ENCODE measurements at places on chromosomes 2 and 18.

DNA sequence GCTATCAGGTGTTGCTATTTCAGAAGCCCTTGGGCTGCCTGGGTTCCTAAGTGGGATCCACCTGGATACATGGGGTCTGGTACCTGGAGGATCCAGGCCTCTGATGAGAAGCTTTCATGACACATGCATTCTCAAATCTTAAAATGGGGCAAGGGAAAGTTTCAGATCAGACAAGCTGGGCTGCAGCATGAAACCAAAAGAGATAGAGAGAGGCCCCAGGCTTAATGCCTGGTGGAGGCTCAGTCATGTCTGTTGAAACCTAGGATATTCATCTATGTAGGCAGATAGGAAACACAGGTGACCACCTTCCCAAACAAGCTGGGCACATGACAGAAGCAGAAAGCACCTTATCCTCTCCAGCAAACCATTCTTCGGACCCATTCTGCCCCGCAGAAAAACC lies 18.8 kb upstream of the PLB1 start:
- DNase-seq, result no peak

DNA sequence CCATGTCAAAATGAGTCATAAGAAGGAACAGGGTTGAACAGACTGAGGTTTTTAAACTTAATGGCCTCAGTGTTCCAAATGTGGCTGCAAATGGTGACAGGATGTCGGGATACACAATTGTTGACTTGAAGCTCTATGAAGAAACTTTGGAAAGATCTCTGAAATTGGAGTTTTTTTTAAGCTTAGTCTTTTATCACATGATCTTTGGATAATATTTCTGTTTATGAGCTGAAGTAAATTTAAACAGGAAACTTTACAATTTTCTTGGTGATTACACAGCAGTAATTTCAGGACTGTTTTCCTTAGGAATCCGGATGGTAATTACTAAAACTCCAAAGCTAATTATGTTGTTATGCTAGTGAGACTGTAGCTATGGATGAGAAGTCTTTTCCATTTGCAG lies 199.1 kb upstream of the NRXN1 start:
- peak; percentile 81 for DNase-seq

DNA sequence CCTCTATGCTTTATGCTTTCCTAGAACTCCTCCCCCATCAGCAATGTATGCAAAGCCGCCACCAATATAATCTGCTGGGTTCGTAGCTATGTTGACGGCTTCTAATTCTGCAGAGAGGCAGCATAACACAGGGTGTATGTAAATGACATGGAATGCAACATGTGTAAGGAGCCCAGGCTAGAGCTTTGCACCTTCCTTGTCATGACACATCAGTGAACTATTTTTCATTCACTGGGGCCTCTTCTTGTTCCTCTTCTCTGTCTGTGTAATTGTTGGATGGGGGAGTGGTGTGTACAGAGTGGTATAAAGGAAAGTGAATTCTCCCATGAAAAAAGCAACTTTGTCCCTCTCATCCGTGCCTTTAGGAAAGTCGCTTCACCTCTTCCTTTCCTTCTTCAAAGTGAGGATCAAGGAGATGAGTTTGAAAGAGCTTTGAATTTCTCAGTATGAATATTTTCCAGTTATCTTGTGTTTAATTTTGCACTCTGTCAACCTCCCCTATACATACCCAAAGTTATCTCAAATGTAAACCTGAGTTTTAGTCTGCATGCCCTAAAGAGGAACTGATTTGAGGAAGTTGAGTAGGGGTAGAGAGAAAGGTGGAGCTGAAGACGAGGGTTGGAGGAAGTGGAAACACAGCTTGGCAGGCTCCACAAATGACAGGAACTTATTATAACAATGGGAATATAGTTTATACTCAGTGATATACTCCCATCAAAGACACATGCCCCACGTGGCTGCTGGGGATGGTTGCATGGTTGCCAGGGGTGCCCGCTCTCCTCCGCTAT lies 74.9 kb upstream of the ARL4C start:
- no peak for DNase-seq

GRCh38 chr18:66749030-66749429 lies 145.1 kb upstream of the CDH19 start:
- peak; percentile 39 for DNase-seq

GRCh38 chr2:221388891-221389290 lies 183.2 kb downstream of the EPHA4 start:
- no peak for DNase-seq

DNA sequence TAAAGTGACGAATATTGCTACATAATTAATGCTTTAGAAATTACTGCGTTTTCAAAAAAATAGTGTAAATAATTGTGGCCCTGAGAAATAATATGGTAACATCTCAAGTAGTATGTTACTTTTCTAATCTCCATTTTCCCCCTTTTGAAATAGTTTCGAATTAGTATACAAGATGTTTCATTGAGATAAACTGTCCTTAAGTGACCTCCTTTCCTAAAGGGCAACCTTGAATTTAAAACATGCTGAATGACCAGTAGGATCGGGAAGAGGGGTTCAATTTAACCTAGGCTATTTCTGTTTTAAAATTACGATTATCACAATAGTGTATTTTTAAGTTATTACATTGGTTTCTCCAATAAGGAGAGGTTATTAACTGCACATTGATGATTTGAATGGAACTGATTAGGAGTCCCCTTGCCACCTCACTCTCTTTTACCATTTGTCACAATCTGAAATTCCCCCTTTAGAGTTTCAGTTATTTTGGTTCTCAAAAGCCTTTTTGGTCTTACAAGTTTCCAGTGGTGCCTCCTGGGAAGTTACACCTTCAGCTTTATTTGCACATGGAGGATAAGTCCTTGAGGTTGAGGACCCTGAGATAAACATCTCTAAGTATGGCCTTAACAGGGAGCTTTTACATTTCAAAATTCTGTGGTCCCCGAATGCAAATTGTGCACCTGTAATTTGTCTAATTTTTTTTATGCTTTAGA lies 2.3 kb downstream of the ACTR3 start:
- no peak for DNase-seq

DNA sequence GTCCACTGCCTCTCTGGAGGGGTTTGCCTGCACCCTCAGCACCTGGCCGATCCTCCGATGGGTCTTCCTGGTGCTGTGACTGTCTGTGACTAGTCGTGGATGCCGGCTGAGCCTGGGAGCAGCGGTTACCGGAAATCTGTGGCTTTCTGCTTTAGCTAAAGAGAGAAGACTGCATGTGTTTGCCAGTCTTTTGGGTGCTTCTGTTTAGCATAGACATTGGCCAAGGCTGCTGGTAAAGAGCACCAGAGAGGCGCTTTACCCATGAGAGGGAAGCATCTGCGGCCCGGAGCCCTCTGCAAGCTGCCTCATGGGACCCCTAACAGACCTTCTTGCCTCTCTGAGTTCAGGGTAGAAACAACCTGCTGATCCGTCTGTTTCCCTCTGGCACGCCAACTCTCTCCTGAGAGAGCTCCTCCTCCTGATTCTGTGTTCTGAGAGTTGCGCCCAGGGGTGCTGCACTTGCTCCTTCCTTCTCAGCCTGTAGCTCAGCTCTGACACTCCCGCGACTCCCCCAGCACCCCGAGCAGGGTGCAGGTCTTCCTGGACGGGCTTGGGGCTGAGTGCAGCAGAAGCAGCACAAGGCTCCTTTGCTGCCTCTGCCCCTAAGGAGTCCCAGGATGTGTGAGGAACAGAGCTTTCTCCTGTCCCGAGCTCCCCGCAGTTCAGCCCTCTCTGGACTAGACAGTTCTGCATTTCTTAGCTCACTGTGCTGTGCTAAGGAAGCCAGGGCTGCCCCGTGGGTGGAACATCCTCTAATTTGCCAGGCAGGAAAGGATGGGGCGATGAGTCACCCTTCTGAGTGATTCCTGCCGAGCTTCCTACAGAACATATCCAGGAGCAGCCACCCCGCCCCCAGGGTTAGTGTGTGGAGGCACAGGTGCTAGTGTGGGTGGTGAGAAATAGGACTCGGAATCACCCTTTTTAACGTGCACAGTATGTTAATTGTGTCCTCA lies 203.2 kb downstream of the SH3RF3 start:
- DNase-seq, result peak; percentile 75

- DNase-seq, result no peak
Observed at GRCh38 chr2:134336352-134336751, 82.5 kb downstream of the MGAT5 start.

- no peak for DNase-seq
Observed at GRCh38 chr2:207697411-207697810, 14.0 kb upstream of the CCNYL1 start.

DNA sequence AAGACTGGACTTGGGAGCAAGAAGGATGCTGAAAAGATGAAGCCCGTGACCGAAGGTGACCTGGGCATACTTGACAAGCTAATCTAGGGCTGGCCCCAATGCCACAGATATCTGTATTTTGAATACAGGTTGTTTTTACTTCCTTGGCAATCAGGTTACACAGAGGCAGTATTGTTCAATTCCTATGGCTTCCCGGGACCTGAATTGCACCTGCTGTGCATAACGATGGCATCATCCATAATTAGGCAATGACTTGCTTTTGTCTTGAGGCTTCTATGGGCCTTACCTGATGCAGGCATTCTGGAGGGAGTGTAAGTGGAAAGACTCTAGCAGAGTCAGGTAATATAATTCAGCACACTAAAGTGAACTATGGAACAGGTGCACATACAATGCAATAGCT lies 60.6 kb upstream of the CUL3 start:
- no peak for DNase-seq

- no peak for DNase-seq
Observed at GRCh38 chr2:159201360-159202063, 85.0 kb downstream of the WDSUB1 start.

GRCh38 chr18:75154997-75155396 lies 53.9 kb downstream of the PTGR3 start:
- DNase-seq, result no peak

DNA sequence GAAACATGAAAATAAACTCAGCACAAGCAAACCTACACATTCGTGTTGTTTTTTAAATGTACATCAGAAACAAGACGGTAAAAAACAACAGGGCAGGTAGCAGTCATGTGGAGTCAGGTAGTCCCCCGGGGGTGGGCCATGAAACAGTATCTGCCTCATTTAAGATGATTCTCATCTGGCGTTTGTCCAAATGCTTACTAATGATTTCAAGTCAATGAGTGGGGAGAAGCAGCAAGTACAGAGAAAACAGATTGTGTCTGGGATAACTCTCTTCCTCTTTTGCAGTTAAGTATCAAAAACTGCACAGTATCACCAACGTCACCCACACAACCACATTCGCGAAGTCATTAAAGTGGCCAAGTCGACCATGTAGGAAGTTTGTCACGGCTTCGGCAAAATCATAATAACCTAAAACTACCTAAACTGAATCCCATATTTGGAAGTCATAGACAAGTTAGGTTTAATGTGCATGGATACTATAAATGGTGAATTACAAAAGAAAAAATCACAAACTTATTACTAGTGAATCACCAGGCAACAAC lies 1.3 kb downstream of the LAPTM4A start:
- DNase-seq, result no peak

DNA sequence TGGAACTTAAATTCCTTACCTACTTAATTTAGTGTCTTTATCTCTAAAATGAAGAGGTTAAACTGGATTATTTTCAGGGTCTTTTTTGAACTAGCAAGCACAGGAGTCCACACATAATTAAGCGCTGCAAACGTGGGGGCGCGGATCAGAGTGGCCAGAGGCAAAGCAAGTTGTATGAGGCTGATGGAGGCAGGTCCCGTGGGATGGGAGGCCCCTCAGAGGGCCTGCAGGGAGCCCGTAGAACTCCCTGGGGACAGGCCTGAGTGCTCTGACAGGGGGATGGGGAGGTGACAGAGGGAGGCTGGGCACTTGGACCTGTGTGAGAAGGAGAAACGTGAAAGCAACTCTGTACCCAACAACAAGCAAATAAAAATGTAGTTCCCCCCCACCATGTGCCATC lies 177.8 kb downstream of the ACKR3 start:
- no peak for DNase-seq

- no peak for DNase-seq
Observed at GRCh38 chr2:207418419-207418818, 111.3 kb upstream of the CREB1 start.

GRCh38 chr2:18425210-18425703 lies 135.2 kb downstream of the RDH14 start:
- no peak for DNase-seq

DNA sequence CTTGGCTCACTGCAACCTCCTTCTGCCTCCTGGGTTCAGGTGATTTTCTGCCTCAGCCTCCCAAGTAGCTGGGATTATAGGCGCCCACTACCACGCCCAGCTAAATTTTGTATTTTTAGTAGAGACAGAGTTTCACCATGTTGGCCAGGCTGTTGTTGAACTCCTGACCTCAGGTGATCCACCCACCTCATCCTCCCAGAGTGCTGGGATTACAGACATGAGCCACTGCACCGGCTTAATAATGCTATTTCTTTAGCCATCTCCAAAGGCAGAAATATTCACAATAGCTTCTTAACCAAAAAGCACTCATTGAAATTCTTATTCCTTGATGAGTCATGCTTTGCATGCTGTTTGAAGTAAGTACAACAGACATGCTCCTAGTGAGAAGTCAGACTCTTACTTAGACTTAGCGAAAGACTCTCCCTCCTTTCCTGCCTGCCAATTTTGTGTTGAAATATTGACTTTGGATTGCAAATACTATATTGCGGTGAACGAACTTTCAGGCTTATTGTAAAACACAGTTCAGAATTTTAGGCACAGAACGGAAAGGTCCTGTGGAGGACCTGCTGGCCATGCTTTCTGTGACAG lies 4.4 kb downstream of the ACTR3 start:
- DNase-seq, result peak; percentile 52

- DNase-seq, result no peak
Observed at GRCh38 chr18:79581406-79581805, 98.2 kb upstream of the CTDP1 start.

DNA sequence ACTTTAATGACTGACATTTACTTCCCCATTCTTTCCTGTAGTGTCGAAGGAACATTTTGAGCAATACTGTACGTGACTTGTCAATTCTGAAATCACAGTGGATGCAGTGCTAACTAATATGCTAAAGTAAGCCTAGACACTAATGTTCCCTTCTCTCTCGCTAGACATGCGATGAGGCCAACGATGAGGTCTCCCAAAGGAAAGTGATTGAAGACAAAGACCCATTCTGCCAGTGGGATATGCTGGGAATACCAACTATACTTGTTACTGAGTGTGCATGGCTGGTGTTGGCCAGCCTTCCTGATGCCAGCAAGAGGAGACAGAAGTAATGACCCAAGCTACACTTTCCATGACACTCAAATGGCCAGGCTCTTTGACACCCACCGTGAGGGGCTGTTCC lies 2.5 kb upstream of the SERPINE2 start:
- no peak for DNase-seq

DNA sequence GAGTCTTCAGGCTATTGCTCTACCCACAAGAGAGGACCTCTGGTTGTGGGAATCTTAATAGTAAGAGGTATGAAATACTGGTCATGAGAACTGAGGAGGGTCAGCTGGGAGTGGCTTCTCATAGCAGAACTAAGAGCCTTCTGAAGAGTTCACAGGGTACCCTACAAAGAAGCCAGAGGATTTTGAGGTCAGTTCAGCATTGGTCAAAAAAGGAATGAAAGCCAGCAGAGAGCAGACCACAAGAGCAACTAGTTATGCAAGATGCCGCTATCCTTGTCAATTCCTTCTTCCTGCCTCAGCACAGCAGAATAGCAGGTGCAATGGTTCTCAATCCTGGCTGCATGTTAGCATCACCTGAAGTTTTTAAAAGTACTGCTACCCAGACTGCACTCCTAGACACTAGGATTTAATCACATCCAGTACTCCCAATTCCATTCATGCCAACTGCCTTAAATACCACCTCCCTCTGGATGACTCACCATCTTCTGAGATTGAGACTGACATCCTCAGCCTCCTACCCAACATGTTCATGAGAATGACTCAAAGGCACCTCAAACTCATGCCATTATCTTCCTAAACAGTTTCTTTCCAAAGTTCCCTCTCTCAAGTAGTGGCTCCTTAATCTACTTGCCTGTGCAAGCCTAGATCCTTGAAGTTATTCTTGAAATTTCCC lies 81.0 kb upstream of the RBMS1 start:
- DNase-seq, result peak; percentile 67

All from foreskin melanocyte (primary cell).